ENCODE measurements at places on chromosomes 6 and 20.

- no peak for DNase-seq
Measured at GRCh38 chr20:44279228-44279627, 31.8 kb downstream of the FITM2 start.

DNA sequence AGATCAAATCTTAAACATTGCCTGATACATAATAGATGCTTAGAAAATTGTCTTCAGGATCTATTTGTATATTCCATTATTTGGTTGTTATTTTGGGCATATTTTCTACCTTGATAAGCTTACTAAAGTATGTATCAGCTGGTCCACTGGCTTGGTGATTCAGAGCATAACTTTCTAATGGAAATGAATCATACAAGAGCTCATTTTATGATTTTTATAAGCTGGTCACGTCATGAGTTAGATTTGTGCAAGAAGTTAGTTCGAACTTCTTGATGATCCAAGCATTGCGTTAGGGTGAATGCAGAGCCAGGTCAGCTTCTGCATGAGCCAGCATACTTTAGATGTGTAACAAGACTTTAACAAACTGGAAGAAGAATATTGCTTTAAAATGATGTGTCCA, 144.5 kb upstream of the FLRT3 start:
- no peak for DNase-seq

DNA sequence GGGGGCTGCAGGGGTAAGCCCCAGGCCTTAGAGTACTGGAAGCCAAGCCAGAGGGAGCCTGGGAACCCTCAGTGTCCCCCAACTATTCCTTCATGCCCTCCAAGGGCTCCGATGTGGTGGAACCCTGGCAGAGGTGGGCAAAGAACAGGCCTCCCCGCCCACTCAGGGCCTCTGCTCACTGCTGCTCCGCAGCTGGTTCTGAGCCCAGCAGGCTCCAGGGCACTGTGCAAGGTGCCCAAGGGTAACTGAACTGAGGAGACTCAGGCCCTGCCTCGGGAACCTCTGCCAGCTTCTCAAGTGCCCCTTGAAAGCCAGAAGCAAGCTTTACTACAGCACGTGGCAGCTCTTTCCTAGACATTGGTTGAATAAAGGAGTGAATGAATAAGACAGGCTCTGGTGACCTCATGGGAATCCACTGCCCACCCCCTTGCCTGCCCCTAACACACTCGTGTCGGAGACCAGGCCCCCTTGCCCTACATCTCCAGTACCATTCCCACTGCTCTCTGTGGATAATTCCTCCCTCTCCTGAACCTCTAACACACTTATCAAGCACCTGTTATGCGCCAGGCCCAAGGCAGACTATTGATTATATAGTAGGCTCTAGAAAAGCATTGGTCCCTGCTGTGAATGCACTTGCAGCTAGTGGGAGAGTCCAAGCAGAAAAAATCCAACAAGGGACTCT, 55.0 kb downstream of the TOX2 start:
- no peak for DNase-seq

DNA sequence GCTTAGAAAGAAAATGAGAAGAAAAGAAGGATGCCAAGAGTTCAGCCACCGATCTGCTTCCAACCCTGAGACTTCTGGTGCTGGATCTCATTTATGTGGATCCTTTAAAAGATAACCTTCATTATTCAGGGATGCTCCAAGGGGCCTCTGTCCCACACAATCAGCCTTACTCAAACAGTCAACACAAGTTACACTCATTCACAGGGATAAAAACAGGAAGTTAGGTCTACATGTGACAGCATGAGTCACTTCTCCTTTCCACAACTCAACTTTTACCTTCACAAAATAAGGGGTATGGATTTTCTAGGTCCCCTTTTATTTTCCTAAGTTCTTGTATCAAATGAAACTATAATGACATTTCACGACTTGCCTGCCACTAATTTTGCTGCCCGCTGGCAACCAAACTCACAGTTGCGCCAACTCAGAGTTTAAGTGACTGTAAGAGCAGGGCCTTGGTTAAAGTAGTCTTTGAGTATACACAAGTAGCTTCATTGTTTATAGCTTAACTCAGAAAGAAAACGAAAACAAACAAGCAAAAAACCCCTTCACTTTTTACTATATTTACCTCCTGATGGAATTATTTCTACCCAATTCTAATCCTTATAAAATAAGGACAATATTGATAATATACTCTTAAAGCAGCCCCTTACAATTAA, 278.8 kb upstream of the RUNX2 start:
- DNase-seq, result no peak

GRCh38 chr20:58698741-58699622, 6.4 kb downstream of the NPEPL1 start:
- no peak for DNase-seq

- DNase-seq, result no peak
Measured at GRCh38 chr6:108526739-108527174, 34.0 kb upstream of the FOXO3 start.

- DNase-seq, result no peak
Measured at GRCh38 chr6:1605893-1606779, 3.6 kb upstream of the FOXC1 start.

Measured in CD8-positive, alpha-beta T cell (primary cell).